ENCODE measurements at places on chromosomes 13 and 19.

- DNase-seq, result peak; percentile 34
Observed at GRCh38 chr19:1206150-1206863, 729 bp downstream of the STK11 start.

- DNase-seq, result no peak
Observed at GRCh38 chr19:29386970-29387369, 138.8 kb upstream of the VSTM2B start.

DNA sequence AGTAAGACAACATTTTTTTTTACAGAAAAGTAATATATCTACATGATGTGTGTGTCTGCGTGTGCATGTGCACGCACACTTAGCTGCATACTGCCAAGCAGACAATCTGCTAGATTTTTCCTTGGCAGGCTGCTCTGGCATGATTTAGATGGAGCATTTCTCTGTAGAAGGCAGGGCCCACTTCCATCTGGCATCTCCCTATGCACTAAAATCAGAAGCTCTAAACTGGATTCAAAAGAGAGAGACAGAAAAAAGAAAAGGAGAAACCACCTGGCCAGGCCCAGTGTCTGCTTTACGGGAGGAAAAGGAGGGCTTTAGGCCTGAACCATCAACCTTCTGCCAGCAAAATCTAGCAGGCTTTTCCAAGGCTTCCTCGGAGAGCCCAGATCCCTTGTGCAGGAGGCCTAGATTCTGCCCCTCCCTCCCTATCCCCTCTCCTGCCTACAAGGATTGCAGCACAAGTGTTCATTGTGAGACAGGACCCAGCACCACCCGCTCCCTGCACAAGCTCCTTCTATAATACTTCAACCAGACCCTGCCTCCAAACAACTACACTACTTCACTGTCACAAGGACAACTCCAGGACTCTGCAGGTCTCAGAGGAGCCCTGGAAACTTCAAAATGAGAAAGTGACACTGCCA, 99.3 kb downstream of the DOCK9 start:
- DNase-seq, result peak; percentile 74

DNA sequence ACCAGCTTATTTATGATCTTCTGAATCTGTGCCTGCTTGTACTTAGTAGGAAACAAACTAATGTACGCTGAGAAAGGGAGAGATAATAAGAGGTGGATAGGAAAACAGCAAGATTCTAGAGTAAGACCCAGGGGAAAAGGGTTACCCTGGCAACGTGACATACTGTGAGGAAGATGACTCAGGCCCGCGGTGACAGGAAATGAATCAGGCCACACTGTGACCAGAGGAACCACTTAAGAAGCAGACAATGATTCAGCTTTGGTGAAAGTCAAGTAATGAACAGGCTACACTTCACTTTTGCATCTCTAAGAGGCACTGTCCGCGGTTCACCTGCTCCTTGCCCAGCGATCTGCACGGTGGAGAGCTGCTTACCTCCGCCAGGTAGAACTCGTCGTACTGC, 158.2 kb downstream of the NALCN start:
- no peak for DNase-seq

All from left hindlimb (tissue), 1 donor.